Ureter (tissue), 1 donor: ENCODE measurements at places on chromosomes 7 and 10. TPM values are rescaled to one million over a fixed set of nuclear protein-coding genes. Genes with fewer than 3 reads are reported as not detected.

- DNase-seq, result no peak
These were observed 2.0 kb downstream of the IFRD1 start for GRCh38 chr7:112452102-112452888.

DNA sequence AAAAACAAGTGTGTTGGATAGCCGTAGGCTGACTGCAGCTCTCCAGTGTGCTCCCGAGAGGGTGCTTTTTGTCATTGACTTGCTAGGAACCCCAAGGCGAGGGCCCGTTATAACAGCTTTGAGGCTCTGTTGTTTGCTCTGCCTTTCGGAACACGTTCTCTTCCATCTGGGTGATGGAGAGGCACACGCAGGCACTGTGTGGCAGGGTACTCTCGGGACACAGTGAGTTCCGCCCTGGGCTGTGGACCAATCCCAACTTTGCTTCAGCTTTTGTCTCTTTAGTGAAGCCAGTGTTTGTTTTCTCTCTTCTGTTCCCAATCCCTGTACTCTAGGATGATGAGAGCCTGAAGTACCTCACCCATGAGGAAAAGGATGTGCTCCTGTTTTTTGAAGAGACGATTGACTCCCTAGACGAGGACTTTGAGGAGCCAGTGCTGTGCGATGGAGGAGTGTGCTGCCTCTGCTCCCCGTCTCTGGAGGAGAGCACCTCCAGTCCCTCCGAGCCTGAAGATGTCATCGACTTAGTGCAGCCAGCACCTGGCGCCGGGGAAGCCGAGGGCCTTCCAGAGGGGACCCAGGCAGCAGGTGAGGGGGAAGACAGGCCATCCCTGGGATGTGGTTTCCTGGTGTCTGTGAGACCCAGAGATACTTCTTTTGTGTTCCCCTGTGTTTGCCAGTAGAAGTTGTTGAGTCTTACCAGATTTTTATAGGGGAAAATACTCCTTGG, 43.2 kb downstream of the PROSER2 start:
- DNase-seq, result no peak

DNA sequence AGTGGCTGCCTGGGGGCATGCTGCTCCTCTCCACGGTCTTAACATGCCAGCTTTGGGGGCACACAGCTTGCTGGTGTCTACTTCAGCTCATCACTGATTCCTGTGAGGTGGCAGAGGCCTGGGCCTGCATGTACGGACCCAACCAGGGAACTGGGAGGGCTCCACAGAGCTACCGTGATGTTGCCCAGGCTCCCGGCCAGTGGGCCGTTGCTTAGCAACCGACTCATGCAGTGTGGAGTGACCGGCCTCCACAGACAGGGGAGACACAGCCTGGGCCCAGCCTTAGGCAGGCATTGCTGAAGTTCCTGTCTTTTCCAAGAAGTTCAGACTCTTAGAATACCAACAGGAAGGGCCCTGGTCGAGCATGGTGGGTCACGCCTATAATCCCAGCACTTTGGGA, 25.8 kb upstream of the SH2B2 start:
- no peak for DNase-seq

DNA sequence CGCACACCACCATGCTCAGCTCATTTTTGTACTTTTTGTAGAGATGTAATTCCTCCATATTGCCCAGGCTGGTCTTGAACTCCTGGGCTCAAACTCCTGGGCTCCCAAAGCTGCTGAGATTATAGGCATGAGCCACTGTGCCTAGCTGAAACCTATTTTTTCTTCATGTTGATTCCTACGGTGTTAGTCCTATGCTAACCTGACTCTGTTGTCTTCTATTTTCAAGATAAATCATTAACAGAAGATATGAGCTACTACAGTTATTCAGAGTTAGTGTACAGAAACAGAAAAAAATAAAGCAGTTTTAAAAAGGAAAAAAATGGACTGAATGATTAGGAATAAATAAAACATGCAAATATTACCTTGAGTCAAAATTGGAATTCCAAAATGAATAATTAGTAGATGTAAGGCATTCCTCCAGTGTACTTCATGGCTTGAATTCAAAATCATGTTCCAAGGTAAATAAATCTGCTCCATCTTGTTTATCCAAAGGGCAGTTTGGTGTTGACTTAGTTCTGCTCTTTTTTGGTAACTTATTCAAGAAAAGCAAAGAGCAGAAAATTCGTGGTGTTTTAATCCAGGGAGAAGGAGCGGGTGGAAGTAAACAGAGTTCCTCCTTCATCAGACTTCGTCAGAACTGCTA, 185.8 kb downstream of the CACNB2 start:
- no peak for DNase-seq

DNA sequence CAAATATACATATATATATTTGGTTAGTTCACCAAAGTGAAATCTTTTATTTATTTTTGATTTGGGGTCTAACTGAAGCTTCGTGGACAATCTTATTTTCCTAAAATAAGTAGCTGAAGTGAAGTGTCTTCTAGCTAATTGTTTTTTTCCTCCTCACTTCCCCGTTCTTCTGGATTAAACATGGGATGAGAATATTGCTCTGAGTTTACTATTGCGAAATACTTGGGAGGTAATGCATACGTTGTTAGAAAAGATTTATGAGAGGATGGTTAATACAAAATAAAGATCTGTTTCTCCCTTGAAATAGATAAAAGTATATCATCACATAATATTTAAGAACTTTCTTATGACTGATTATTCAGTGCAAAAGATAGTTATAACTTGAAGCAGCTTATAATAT, 228.3 kb upstream of the TPK1 start:
- no peak for DNase-seq

- DNase-seq, result peak; percentile 12
These were observed 67.1 kb downstream of the ADCYAP1R1 start for GRCh38 chr7:31119249-31119648.

The FFAR4 gene
- total RNA-seq, result 0.13 TPM
